Activated CD4-positive, alpha-beta T cell treated with anti-CD3 and anti-CD28 coated beads, Interleukin-2, amount 10 ng/mL, durations not matched to agents 7 days and 5 days (primary cell): ENCODE measurements at places on chromosomes 1 and 21. TPM values are rescaled to one million over a fixed set of nuclear protein-coding genes. Genes with fewer than 3 reads are reported as not detected.
A peak's percentile ranks its signal among the peaks of the same experiment; 100 is the strongest.

DNA sequence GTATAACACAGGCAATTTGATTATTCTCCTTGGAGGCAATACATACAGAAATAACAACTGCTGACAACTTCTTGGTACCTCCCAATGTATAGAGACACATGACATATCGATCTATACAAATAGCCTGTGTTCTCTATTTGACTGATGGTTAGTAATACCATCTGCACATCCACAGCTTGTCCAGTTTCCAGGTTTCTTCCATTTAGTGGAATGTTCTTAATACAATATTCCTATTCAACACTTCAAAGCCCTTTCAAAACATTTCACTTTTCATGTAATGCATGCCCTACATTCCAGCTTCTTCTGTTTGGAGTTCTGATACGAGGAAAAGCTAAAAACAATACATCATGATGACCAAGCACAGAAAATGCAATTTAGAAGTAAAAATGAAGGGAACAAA lies 37.0 kb upstream of the GORAB start:
- no peak for DNase-seq
- H3K27ac ChIP-seq: no peak overlapping the region
- no peaks in the 10 kb centered on the region for H3K36me3 ChIP-seq

DNA sequence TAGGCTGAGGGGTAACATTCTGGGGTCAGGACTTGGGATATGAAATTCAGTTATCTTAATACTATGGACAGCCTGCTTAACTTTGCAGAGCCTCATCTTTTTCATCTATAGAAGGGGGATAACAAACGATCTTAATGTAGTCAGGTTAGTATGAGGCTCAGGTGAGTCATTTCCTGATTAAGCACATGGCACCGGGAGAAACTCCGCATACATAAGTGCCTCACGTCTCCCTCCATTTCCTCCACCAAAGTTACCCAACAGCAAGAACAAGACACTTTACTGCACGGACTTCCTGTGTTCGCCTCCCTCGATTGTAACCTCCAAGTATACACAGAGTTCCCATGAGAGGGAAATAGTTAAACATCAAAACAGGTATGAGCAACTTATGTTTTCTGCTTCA lies 112.7 kb upstream of the COA6 start:
- H3K4me1 ChIP-seq: peaks cover 20% of the 10 kb centered on the region
- H3K27ac ChIP-seq: peak overlapping the region; percentile 17
- H3K36me3 ChIP-seq: peaks cover 8% of the 10 kb centered on the region
- H3K4me3 ChIP-seq: no peak overlapping the region

GRCh38 chr1:6864166-6864565 lies 78.9 kb downstream of the CAMTA1 start:
- no peak overlapping the region for H3K4me3 ChIP-seq
- no peak overlapping the region for H3K27ac ChIP-seq
- H3K4me1 ChIP-seq: peaks cover 11% of the 10 kb centered on the region
- no peaks in the 10 kb centered on the region for H3K27me3 ChIP-seq

GRCh38 chr1:240464099-240464498 lies 147.9 kb downstream of the GREM2 start:
- no peaks in the 10 kb centered on the region for H3K36me3 ChIP-seq
- peaks cover 3% of the 10 kb centered on the region for H3K4me1 ChIP-seq
- H3K4me3 ChIP-seq: no peak overlapping the region
- no peak for DNase-seq
- no peaks in the 10 kb centered on the region for H3K27me3 ChIP-seq

DNA sequence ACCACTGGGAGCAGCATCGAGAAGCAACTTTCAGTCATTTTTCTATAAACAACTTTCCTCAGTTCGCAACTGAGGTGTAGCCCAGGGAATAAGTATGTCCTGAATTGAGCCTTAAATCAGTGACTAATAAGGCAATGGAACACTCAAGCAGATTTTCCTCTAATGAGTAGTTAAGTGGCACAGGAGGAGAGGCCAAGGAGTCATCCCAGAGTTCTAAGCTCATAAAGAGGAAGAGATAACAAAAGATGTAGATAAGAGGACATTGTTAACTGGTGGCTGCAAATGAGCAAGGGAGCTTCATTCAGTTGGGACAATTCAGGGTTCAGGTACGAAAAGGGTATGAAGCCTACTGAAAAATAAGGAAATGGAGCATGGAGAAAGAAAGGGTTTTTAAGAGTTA lies 64.5 kb downstream of the LRRC40 start:
- H3K4me3 ChIP-seq: no peak overlapping the region
- H3K27ac ChIP-seq: no peak overlapping the region
- no peaks in the 10 kb centered on the region for H3K4me1 ChIP-seq
- no peak for DNase-seq
- H3K27me3 ChIP-seq: no peaks in the 10 kb centered on the region
- no peaks in the 10 kb centered on the region for H3K36me3 ChIP-seq

GRCh38 chr1:246782120-246782900 lies 58.1 kb downstream of the SCCPDH start:
- H3K36me3 ChIP-seq: peaks cover 10% of the 10 kb centered on the region
- peak overlapping the region; percentile 72 for H3K27ac ChIP-seq
- DNase-seq: peak; percentile 14
- peaks cover 19% of the 10 kb centered on the region for H3K4me1 ChIP-seq

DNA sequence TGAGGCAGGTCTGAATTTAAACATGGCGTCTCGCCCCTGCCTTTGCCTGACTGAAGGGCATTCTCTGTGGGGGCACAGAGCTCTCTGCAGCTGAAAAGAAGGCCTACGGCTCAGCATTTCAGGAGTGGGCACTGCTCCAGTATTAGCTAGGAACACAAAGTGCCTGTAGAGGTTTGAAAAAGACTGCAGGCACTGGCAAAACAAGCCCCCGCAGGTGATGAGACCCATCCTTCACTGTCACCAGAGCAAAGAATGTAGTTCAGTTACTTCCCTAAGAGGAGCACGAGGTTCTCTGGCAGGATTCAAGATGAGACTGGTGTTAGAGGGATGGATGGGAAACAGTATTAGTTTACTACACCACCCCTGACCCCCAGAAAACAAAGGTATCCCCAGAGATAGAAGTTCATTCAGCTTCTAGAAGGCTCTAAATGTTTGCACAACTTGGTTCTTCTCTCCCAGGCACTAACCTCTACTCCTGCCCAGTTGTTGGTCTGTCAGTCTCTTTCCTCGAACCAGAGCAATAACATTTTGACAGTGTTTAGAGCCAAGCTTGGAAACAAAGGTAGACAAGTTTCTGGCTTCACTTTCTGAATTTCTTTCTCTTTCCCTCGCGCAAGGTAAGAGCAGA lies 101.9 kb upstream of the KCNE2 start:
- H3K4me1 ChIP-seq: no peaks in the 10 kb centered on the region
- H3K4me3 ChIP-seq: no peak overlapping the region
- H3K27ac ChIP-seq: no peak overlapping the region

- peaks cover 48% of the 10 kb centered on the region for H3K4me1 ChIP-seq
- no peaks in the 10 kb centered on the region for H3K27me3 ChIP-seq
- peaks cover 29% of the 10 kb centered on the region for H3K36me3 ChIP-seq
These were observed 7.7 kb downstream of the UBR4 start for GRCh38 chr1:19202396-19202795.

GRCh38 chr1:151370211-151370911 lies 2.1 kb downstream of the SELENBP1 start:
- no peaks in the 10 kb centered on the region for H3K27me3 ChIP-seq
- H3K4me1 ChIP-seq: no peaks in the 10 kb centered on the region

- no peak overlapping the region for H3K4me3 ChIP-seq
- no peaks in the 10 kb centered on the region for H3K27me3 ChIP-seq
- H3K4me1 ChIP-seq: peaks cover 11% of the 10 kb centered on the region
- H3K27ac ChIP-seq: no peak overlapping the region
These were observed 14.0 kb upstream of the FOXO6 start for GRCh38 chr1:41347276-41347675.

DNA sequence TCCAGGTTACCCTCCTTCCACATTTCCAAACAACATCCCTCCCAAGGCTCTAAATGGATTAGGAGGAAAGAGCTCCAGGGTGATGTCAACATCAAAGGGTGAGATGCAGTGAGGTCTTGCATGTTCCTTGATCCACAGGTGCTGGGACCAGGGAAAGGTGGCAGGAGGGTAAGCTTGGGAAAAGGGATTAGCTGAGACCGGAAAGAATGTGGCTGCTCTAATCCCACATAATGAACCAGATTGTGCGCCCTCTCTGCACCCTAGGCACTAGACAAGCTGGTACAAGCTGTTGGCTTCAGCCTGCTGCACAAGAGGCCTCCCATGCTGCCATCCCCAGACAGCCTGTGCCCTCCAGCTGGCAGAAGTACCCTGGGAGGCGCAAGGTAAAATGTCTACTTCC lies 34.9 kb downstream of the PLXNA2 start:
- peaks cover 8% of the 10 kb centered on the region for H3K27me3 ChIP-seq
- H3K4me3 ChIP-seq: no peak overlapping the region
- no peak overlapping the region for H3K27ac ChIP-seq
- no peaks in the 10 kb centered on the region for H3K4me1 ChIP-seq

- H3K4me1 ChIP-seq: peaks cover 61% of the 10 kb centered on the region
- H3K27ac ChIP-seq: no peak overlapping the region
- peaks cover 32% of the 10 kb centered on the region for H3K36me3 ChIP-seq
- no peaks in the 10 kb centered on the region for H3K27me3 ChIP-seq
These were observed 3.1 kb downstream of the IFNAR1 start for GRCh38 chr21:33327792-33328433.

DNA sequence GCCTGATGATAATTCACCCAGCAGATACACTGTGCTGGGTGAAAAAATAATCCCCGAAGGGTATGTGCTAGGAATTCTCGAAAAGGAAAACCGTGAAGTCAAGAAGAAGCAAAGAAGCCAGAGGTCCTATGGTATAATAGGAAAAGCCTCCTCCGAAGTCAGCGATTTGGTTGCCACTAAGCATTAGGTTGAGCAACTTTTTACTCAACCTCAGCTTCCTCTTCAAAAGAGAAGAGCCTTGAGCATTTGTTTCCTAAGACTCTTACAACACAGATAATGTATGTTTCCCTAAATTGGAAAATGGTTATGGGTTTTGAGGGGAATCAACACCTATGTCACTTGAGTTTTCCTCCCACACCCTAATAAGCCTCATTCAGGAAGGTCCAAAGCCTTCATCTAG lies 21.3 kb upstream of the MNDA start:
- H3K4me3 ChIP-seq: no peak overlapping the region
- H3K36me3 ChIP-seq: no peaks in the 10 kb centered on the region
- no peak overlapping the region for H3K27ac ChIP-seq
- peaks cover 6% of the 10 kb centered on the region for H3K27me3 ChIP-seq
- no peak for DNase-seq

GRCh38 chr1:178899402-178899801 lies 28.5 kb upstream of the ANGPTL1 start:
- H3K36me3 ChIP-seq: no peaks in the 10 kb centered on the region
- no peak for DNase-seq
- no peak overlapping the region for H3K27ac ChIP-seq

DNA sequence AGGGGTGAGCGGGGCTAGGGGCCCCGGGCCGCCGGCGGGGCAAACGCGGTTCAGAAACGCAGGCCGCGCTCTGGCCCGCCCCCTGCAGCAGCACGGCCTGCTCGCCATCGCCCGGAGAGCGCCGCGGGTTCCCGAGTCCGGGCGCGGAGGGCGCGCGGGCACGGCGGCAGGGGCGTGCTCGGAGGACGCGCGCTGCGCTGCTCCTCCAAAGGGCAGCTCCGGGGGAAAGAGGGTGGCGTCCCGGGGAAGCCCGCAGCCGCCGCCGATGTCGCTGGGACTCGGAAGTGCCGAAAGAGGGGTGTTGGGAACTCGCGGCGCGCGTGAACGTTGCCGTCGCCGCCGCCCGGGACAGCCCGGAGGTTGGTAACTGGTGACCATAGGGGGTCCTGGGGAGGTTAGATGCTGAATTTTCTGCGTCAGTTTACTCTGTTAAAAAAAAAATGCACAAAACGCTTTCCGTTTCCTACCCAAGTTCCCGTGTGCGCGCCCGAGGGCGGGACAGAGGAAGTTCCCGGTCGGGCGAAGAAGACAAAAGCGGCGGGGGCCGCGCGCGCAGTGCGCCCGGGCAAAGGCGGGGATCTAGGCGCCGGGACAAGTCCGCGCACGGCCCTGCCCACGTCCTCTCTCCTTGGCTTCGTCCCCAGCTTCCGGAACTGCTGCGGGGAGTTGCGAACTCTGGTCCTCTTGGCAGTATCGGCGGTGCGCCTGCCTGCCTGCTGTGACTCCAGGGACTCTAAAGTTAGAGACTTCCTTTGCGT lies at the start of gene HHAT:
Gene HHAT (plus strand): TSS at position 157 of the 758 bp plus-strand sequence. CDS start 20,074 bp downstream, outside the sequence.
- peak within 1 kb of the TSS; percentile 89 for H3K27ac ChIP-seq
- peaks cover 18% of the 10 kb centered on the region for H3K27me3 ChIP-seq
- peak; percentile 64 for DNase-seq
- peak within 1 kb of the TSS; percentile 81 for H3K4me3 ChIP-seq

- H3K27me3 ChIP-seq: no peaks in the 10 kb centered on the region
- H3K4me3 ChIP-seq: no peak overlapping the region
- H3K36me3 ChIP-seq: peaks cover 7% of the 10 kb centered on the region
- DNase-seq: no peak
- no peak overlapping the region for H3K27ac ChIP-seq
- H3K4me1 ChIP-seq: peaks cover 3% of the 10 kb centered on the region
These were observed 241.3 kb downstream of the PLA2G4A start for GRCh38 chr1:187070076-187070475.

GRCh38 chr1:212953321-212953720 lies 3.0 kb downstream of the VASH2 start:
- no peak overlapping the region for H3K27ac ChIP-seq
- peaks cover 76% of the 10 kb centered on the region for H3K27me3 ChIP-seq
- H3K36me3 ChIP-seq: no peaks in the 10 kb centered on the region
- H3K4me1 ChIP-seq: peaks cover 11% of the 10 kb centered on the region

GRCh38 chr1:223225481-223225880 lies 82.4 kb upstream of the TLR5 start:
- H3K4me3 ChIP-seq: no peak overlapping the region
- DNase-seq: no peak
- H3K36me3 ChIP-seq: no peaks in the 10 kb centered on the region

- H3K27ac ChIP-seq: no peak overlapping the region
- DNase-seq: no peak
- H3K27me3 ChIP-seq: no peaks in the 10 kb centered on the region
- peaks cover 20% of the 10 kb centered on the region for H3K36me3 ChIP-seq
These were observed 14.0 kb downstream of the DEGS1 start for GRCh38 chr1:224196813-224197600.

DNA sequence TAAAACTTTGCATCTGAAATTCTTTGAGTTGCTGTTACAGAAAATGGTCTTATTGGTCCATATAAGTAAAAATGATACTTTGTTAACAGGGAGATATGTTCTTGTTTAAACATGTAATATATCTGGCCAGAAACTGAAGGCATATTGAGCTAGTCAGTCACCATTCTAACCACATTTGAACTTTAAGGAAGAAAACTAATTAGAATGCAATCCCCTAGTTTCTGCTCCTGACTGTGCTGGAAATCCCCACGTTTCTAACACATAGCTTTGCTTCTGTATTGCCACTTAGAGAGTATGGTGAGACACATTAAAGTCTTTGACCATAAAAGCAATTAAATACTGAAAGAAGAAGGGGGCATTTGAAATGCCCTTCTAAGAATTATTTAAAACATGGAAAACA lies 32.1 kb upstream of the HIVEP3 start:
- no peaks in the 10 kb centered on the region for H3K27me3 ChIP-seq
- DNase-seq: no peak
- H3K4me1 ChIP-seq: peaks cover 9% of the 10 kb centered on the region
- H3K27ac ChIP-seq: no peak overlapping the region
- H3K4me3 ChIP-seq: no peak overlapping the region

LCE3D gene
- not detected for total RNA-seq

IPO9 gene
- 47.9 TPM for total RNA-seq

PTPN22 gene
- total RNA-seq: 62.8 TPM

TMEM51 gene
- not detected for total RNA-seq

AXDND1 gene
- total RNA-seq: 0.42 TPM

TESK2 gene
- 3.5 TPM for total RNA-seq

RGS1 gene
- 14.8 TPM for total RNA-seq

GIPC2 gene
- 0.10 TPM for total RNA-seq
